ENCODE measurements at places on chromosomes 16 and 17. TPM values are rescaled to one million over a fixed set of nuclear protein-coding genes. Genes with fewer than 3 reads are reported as not detected.

Gene CD300LB
- not detected for total RNA-seq

Gene MT1A
- 2.9 TPM for total RNA-seq

Gene BAHCC1
- total RNA-seq: 4.2 TPM

Gene MYH13
- 0.16 TPM for total RNA-seq

Gene CACNB1
- total RNA-seq: 2.0 TPM

Gene DNAJA2
- total RNA-seq: 44.6 TPM

Gene PRAC1
- total RNA-seq: not detected

Gene MSLN
- total RNA-seq: 2.8 TPM

Gene SYNGR3
- total RNA-seq: 0.16 TPM

Gene JPH3
- total RNA-seq: 0.16 TPM

Gene FAM171A2
- 1.1 TPM for total RNA-seq

Gene AURKB
- 22.0 TPM for total RNA-seq

Gene PGAP6
- 14.5 TPM for total RNA-seq

Gene TP53TG3B
- not detected for total RNA-seq

Gene CCL5
- total RNA-seq: 0.56 TPM

Gene CACNG5
- not detected for total RNA-seq

Gene RNF222
- 10.8 TPM for total RNA-seq

Gene ACSF3
- total RNA-seq: 14.1 TPM

Gene LAT
- 3.5 TPM for total RNA-seq

Gene ZG16B
- total RNA-seq: 15.3 TPM

Gene MEOX1
- total RNA-seq: 1.2 TPM

Gene GAST
- not detected for total RNA-seq

Gene SLC38A8
- total RNA-seq: not detected

Gene SEZ6L2
- total RNA-seq: 2.9 TPM

Gene CRYBA1
- not detected for total RNA-seq

Gene PRSS21
- 6.9 TPM for total RNA-seq

Gene COA3
- total RNA-seq: 104 TPM

Gene MYH1
- total RNA-seq: not detected

Gene PDE6G
- not detected for total RNA-seq

Gene FASN
- 352 TPM for total RNA-seq

Gene CFAP52
- not detected for total RNA-seq

Gene DNAH3
- total RNA-seq: 0.60 TPM

Gene PLXDC1
- 3.1 TPM for total RNA-seq

Gene KRT9
- 0.16 TPM for total RNA-seq

Gene KLHL10
- total RNA-seq: 0.32 TPM

Gene TSPAN10
- 2.2 TPM for total RNA-seq

Gene TNK1
- 6.1 TPM for total RNA-seq

Gene SHISA9
- total RNA-seq: 0.20 TPM

Gene MRPL45
- total RNA-seq: 27.1 TPM

Gene CLEC10A
- total RNA-seq: 0.92 TPM

Gene NOD2
- 15.4 TPM for total RNA-seq

Gene KREMEN2
- total RNA-seq: 1.3 TPM

Gene RAP1GAP2
- 17.9 TPM for total RNA-seq

Gene SMURF2
- total RNA-seq: 7.5 TPM

Gene CCL4
- total RNA-seq: not detected

Gene GPR139
- total RNA-seq: not detected

Gene GUCY2D
- 3.5 TPM for total RNA-seq

Gene PABPN1L
- total RNA-seq: not detected

Gene ITGAX
- 1.9 TPM for total RNA-seq

Gene NEUROD2
- total RNA-seq: not detected

Gene EPX
- not detected for total RNA-seq

Gene GRAPL
- 0.48 TPM for total RNA-seq

Gene SLC5A11
- not detected for total RNA-seq

Gene HSF4
- total RNA-seq: 10.9 TPM

Gene NECAB2
- total RNA-seq: not detected

Gene KRTAP2-4
- total RNA-seq: not detected

Gene HOXB5
- total RNA-seq: 0.16 TPM

Gene TIMP2
- total RNA-seq: 16.1 TPM
